AG09319 (cell line): ENCODE measurements at places on chromosomes 6 and 20.
A peak's percentile ranks its signal among the peaks of the same experiment; 100 is the strongest.

DNA sequence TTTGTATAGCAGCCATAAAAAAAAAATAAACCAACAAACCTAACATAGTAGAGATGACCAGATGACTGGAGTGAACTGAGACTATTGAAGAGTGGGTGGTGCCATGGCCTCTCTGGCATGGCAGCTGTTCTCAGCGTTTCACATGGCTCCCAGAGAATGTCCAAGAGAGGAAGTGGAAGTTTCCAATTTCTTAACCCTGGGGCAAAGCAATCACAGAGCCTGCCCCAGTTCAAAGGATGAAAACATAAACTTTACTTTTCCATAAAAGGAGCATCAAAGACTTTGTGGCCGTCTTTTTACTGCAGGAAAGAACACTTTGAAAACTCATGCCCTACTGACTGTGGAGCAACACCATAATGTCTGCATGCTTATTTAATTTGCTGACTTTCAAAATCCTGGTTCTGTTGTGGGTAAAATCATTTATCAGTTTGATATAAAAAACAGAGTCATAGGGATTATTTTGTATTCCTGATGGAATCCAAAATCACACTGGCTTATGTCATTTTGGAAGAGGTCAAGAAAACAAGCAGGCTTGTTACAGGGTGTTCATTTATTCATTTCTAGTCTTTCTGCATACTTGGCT is 165.4 kb downstream of the SLC35B3 start:
- DNase-seq, result no peak

- no peak for DNase-seq
These were observed 20.6 kb upstream of the ARHGAP18 start for GRCh38 chr6:129730477-129731165.

GRCh38 chr20:719816-720215 is 44.2 kb upstream of the SCRT2 start:
- DNase-seq, result no peak

DNA sequence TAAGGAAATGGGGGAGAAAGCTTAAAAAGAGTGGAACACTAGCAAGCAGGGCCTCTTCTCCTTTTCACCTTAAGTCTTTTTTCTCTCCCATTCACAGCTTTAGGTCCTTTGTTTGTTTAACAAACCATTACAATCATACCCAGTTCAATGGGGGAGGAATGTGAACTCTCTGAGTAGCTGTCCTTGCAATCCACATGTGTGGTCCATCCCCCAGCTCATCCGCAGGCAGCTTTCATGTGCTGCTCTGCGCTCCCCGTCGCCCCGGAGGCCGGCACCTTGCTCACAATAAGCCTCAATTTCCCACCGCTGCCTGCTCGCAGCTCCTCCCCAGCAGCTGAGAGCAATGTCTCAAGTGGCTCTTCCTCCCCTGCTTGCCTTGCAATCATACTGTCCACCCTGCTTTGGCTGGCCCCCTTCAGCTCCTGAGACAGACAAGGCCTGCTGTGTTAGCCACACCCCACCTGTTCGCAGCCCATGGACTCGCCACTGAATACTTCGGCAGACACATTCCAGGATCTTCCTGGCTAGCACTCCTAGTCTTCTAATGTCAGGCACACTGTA is 49.1 kb downstream of the PLAGL1 start:
- DNase-seq, result no peak

- DNase-seq, result no peak
These were observed 75.4 kb upstream of the ADGRB3 start for GRCh38 chr6:68559716-68560115.

DNA sequence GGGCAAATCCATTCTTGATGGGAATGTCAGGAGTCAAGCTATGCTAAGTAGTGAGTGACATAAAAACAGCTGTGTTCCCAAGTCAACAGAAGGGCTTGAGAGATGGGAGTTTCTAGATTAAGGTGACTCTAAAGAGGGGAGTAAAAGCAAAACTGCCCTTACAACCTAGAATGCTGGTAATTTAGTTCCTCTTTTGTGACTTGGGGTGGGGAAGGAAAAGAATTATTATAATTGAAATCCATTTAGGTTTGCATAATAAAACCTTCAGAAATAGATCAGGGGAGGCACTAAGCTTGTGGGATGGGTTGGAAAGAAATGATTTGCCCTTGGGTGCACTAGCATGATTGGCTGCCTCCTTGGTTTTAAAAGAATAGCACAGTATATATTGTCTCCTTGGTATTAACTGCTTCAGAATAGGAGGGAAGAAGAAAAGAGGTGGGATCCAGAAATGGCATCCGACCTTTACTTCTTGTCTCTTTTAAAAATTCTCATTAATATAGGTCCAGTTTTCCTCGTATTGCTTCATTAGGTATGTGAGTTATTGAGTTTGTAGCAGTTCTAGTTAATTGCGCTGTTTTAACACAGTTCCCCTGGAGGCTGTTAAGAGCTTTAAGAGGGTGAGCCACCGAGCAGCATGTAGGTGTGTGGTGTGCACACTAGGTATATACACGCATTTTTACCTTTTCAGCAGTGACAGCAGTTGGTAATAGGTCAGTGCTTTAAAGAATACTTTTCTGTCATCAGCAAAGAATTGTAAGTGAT is 95.3 kb upstream of the VSTM2L start:
- no peak for DNase-seq

DNA sequence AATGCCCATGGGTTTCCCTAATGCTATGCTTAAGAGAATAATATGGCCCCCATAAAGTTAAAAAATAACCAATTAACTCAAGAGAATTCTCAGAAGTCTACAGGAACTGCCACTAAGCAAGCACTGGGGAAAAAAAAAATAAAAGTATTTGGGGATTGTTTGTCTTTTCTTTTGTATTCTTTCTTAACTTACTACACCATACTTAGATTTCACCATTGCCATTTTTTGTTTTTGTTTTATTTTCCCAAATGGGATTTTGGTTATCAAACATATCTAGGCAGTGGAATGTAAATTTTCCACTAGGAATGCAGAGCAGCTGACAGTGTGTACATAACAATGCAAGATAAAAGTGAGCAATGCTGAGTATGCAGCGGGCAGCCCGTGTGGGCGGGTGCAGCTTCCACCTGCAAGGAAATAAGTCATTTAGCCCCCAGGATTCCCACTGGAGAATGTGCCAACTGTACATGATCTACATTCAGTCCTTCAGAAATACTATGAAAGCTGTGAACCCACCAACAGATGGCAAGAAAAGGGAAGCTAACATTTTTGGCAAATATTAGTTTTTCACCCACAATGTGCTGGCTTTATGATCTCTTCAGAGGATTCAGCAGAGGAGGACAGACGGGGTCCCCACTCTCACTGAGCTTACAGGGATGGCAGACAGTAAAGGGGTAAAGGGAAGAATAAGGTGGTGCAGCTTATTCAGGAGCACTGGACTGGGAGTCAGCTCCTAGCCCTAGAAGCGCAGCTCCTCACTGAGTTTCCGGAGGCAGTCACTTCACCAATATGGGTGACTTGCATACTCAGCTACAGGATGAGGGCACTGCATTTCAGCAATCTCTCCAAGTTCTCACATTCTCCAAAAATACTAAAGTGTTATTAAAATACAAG is 44.4 kb downstream of the DCDC2 start:
- no peak for DNase-seq

- DNase-seq, result no peak
These were observed 99.3 kb downstream of the TTLL2 start for GRCh38 chr6:167424060-167424673.

DNA sequence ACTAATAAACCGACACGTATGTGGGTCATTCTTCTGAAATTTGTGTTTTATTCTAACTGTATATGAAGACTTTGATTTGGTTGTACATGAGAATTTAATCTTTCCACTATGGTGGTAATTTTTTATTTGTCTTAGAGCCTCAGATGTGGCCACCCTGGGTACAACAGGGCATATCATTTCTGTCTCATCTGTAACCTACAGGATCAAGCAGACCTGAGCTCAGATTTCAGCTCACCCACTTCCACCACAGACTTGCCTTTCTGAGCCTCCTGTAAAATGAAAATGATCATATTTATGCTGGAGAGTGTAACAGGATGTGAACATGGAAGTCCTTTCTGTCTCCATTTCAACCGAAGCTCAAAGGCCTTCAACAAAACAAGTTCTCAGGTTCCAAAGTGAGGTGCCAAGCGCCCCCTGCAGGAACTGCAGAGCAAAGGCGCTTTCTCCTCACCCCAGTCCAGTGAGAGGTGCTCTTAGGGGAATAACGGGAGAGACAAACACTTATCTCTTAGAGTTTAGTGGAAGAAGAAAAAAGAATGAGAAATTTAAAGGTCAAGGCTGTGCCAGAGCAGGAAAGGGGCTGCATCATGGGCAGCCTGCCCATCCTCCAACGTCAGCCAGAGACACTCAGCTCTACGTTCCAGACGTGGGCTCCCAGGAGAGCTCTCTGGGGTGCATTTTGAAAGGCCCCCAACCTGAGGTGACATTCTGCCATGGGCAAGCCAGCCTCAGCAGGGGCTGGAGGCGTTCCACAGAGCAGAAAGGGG is 23.0 kb upstream of the CD24 start:
- peak; percentile 12 for DNase-seq
